T follicular helper cell (primary cell): ENCODE measurements at places on chromosomes 2 and 18.

- no peak for DNase-seq
These were observed 4.0 kb upstream of the RAB17 start for GRCh38 chr2:237594514-237594871.

DNA sequence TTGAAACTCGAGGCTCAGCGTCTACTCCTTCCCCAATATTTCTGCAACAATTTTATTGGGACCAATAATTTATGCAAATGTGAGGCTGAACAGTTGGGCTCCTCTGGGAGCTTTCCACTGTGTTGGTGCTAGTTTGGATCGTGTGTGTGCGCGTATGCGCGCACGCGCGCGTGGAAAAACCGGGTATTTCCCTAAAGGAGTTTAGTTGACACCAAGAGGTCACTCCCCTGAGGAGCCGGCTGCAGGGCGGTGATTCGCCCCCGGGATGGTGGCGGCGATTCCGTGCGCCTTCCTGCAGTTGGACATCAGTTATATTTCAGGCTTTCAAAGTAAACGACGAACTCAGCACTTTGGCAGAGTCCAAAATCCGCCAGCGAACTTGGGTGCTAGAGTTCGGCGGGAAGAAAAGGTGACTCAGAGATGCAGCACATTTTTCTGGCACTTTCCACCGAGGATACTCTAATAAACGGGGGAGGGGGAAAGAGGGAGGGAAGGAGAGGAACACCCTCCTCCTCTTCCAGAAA, 186.5 kb upstream of the FANCL start:
- DNase-seq, result no peak

GRCh38 chr2:111185361-111186022, 64.8 kb downstream of the BCL2L11 start:
- DNase-seq, result no peak

- no peak for DNase-seq
These were observed 25.7 kb downstream of the RHOB start for GRCh38 chr2:20472569-20472968.

- no peak for DNase-seq
These were observed 140.5 kb downstream of the UXS1 start for GRCh38 chr2:106053581-106053980.

GRCh38 chr2:219571311-219572236, at the start of gene OBSL1:
Gene OBSL1 (minus strand): TSS chr2:219571539. CDS start chr2:219571232, 307 bp downstream.
- no peak for DNase-seq
